ENCODE measurements at places on chromosomes 3 and 15.

- no peak for DNase-seq
Measured at GRCh38 chr3:49681232-49681522, 7.0 kb downstream of the APEH start.

DNA sequence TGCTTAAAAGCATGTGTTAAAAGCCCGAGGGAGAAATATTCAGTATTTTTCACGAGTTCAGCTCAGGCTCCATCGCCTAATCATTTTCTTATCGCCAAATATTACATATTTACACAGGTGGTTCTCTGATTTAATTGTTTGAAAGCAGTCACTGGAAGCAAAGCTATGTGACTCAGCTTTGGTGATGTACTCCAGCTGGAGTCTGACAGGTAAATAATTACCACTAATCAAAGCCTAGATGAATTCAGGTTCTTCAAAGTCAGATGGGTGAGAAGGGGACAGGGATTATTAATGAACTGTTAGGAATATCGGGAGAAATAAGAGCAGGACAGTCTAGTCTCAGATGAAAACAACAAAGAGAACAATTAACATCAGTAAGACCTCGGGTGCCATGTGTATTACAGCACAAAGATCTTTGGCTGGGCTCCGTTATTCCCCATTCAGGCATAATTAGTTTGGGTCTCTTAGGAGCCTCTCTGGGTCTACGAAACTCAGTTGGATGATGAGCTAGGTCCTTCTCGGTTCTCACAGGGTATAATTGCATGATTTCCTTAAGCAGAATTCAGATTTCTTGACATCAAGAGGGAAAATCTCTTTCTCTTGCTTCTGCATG is 331.7 kb upstream of the ADAMTS9 start:
- no peak for DNase-seq

- DNase-seq, result no peak
Measured at GRCh38 chr3:40968666-40969065, 230.6 kb upstream of the CTNNB1 start.

DNA sequence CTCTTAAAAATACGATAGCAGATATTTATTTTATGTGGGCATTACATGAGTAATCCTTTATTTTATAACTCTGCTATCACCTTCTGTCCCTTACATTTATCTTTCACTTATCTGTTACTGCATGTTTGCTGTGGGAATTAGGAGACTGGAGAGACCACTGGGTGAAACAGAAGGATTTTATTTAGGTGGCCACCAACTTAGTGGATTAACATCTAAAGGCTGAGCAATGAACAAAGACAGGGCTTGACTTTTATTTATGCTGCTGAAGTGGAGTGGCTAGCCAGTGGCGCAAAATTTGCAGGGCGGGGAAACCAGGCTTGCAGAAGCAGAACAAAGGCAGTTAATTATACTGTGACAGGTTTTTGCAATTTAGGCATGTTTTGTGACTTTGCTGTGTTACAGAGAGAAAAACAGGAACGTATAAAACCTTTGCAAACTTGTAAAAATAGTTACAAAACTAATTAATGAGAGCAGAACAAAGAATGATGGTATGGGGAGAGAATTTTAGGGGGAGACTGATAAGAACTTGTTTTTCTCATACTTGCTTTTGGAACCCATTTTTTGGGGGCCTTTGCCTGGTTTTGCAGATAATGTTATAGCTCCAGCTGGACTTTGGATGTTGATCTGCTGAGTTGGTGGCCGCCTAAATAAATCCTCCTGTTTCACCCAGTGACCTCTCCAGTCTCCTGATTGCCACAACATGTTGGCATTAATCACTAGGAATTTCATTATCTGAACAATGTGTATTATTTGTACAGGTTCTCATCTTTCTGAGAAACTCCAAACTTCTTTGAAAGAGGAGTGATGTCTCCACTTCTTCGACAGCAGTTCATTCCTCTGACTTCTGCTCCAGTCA is 18.0 kb downstream of the KLHL24 start:
- peak; percentile 13 for DNase-seq

DNA sequence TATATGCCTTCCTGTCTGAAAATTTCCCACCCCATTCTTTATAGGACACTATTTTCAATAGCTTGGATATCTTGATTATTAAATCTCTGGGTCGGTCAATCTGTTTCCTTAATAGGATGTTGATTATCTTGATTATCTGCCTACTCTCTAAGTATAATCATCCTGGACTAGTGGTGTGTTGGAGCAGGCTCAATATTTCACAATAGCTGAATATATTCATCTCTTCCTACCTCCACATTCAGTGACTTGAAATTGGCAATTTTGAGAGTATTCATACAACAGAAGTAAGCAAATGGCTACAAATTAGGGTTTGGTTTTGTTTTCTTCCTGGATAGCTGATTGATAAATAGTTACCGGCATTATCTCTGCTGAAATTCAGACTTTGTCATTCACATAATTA is 1162.6 kb downstream of the ROBO1 start:
- DNase-seq, result no peak

DNA sequence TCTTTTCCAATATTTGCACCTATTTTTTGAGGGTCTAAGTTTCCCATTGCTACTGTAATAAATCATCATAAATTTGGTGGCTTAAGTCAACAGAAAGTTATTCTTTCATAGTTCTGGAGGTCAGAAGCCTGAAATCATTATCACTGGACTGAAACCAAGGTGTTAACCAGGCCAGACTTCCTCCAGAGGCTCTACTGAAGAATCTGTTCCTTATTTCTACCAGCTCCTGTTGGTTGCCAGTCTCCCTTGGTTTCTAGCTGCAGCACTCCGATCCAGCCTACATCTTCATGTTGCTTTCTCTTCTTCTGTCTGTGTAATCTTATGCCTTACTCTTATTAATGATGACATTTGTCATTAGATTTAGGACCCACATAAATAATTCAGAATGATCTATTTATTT is 22.0 kb upstream of the ARPP21 start:
- DNase-seq, result no peak

DNA sequence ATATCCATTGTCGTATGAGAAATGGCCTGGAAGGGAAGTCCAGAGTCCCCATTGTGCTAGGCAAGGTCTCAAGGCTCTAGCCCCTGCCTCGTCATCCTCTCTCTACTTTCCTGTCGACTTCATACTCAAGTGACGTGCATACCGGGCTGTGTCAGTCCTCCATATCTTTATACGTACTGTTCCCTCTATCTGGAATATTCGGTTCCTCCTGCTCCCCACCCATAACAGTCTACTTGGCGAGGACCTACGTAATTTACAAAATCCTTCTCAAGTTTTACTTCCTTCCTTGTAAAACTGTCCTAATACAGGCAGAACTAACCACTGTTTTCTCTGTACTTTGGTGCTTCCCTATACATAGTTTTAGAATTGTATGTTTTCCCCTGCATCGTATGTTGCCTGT is 2.2 kb upstream of the ALPK3 start:
- no peak for DNase-seq

- no peak for DNase-seq
Measured at GRCh38 chr15:60162968-60163355, 158.9 kb downstream of the FOXB1 start.

DNA sequence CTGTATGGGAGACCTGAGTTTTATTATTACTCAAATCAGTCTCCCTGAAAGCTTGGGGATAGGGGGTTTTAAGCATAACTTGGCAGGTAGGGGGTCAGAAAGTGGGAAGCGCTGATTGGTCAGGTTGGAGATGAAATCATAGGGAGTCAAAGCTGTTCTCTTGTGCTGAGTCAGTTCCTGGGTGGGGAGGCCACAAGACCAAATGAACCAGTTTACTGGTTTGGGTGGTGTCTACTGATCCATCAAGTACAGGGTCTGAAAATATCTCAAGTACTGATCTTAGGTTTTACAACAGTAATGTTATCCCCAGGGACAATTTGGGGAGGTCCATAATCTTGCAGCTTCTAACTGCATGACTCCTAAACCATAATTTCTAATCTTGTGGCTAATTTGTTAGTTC is 17.8 kb upstream of the IQCF6 start:
- DNase-seq, result no peak

- no peak for DNase-seq
Measured at GRCh38 chr15:88574655-88575054, 28.2 kb upstream of the DET1 start.

DNA sequence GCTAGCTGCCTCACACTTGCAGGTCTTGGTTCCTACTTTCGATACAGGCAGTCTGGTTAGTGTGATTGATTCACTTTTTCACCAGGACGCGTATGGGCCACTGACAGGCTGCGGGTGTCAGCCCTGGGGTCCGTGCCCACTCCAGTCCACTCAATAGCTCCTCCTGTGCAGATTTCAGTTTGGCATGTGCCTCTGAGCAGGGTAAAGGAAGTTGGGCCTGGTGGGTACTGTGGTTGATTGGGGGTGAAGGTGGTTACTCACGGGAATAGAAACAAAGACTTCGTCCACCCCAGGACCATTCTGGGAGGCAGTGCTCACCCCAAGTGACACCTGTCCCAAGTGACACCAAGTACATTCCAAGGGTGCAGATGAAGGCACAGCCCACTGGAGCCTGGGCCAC is 62.3 kb downstream of the EPHB1 start:
- no peak for DNase-seq

GRCh38 chr15:78618490-78618934 is 2.3 kb downstream of the CHRNA3 start:
- DNase-seq, result peak; percentile 81

GRCh38 chr3:115448851-115449250 is 174.5 kb upstream of the GAP43 start:
- no peak for DNase-seq

GRCh38 chr3:145898487-145898886 is 262.5 kb downstream of the PLOD2 start:
- no peak for DNase-seq

GRCh38 chr3:129577366-129577765 is 29.1 kb downstream of the PLXND1 start:
- peak; percentile 11 for DNase-seq

GRCh38 chr3:79032686-79033318 is 735.0 kb downstream of the ROBO1 start:
- DNase-seq, result peak; percentile 64

DNA sequence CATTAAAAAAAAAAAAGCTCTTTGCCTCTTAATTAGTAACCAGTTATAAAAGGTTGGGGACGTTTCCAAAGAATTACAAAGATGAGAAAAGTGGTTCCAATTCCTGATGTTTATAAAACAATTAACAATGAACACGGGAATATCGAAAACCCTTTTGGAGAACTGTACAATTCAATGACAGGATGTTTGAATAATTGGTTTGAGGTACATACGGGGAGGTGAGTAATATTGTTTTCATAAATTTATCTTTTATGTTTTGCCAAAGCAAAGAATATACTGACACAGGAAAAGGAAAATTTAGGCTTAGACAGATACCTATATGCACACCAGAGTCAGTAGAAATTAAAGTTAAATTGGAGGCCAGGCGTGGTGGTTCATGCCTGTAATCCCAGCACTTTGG is 94.6 kb upstream of the LMOD3 start:
- DNase-seq, result no peak

- no peak for DNase-seq
Measured at GRCh38 chr3:64121750-64122311, 98.5 kb upstream of the PSMD6 start.

DNA sequence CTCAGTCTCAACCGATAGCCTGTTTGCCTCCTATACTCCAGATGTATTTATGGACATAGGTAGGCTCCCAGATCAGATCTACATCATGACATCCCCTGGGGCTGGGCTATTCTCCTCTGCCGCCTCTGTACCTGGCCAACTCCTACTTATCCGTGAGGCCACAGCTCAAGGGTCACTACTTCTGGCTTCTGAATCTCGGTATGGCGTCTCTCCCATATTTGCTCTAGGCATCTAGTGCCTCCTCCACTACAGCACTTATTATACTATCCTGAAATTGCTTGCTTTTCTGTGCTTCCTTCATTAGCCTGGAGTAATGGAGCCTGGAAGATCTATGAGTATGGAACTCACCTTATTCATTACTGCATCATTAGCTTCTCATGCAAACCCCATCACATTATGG is 172.6 kb upstream of the WNT5A start:
- no peak for DNase-seq

GRCh38 chr3:139120086-139121056 is 75.7 kb upstream of the PRR23C start:
- DNase-seq, result no peak

DNA sequence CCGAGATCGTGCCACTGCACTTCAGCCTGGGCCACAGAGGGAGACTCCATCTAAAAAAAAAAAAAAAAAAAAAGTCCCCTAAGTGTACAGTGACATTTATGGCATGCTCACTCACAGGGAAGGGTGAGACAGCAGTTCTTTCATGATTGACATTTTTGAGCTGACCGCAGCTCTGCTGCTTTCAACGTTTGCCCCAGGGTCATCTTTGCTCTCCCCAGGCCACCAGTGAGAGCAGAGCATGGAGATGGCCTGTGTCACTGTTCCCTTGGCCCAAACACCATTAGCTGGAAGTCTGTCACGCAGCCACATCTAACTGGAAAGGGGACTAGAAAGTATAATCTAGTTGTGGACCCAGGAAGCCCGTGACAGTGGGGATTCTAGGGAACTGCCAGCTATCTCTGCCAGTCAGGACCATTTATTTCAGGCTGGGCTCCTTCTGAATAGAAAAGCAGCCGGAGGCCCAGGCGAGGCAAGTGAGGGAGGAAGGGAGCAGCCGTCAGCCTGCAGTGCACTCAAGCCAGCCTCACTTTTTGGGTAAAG is 193.4 kb upstream of the HES1 start:
- DNase-seq, result no peak

- DNase-seq, result no peak
Measured at GRCh38 chr3:48408823-48409281, 21.0 kb downstream of the PLXNB1 start.

GRCh38 chr3:196513697-196514349 is 1.3 kb downstream of the SMCO1 start:
- no peak for DNase-seq

DNA sequence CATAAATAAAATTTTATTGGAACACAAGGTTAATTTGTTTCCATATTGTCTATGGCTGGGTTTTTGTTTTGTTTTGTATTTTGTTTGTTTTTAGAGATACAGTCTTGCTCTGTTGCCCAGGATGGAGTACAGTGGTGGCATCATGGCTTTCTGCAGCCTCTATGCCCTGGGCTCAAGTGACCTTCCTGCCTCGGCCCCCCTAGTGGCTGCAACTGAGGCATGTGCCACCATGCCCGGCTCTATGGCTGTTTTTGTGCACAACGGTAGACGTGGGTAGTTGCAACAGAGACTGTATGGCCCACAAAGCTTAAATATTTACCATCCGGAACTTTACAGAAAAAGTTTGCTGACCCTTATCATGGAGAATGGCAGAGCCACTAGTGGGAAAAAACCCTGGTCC is 46.8 kb upstream of the C3orf70 start:
- DNase-seq, result no peak

Data from NCI-H345 (cell line).